ENCODE measurements at places on chromosomes 4 and X. TPM values are rescaled to one million over a fixed set of nuclear protein-coding genes. Genes with fewer than 3 reads are reported as not detected.

DNA sequence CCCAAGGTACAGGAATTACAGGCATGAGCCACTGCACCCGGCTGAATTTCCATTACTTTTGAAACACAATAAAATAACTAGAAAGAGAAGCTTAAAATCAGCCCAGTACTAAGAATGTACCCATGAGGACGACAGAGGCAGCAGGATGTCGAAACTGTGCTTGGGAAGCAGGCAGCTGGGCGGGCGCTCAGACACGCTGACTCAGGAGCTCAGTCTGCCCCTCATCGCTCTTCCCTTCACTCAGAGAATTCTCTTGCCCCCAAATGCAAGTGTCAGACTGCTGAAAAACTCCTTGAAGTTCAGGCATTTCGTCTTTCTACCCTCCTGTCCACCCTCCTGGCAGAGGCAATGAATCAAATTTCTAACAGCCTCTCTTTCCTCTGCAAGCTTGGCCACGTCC, 41.0 kb upstream of the CDKN2AIP start:
- DNase-seq: no peak

DNA sequence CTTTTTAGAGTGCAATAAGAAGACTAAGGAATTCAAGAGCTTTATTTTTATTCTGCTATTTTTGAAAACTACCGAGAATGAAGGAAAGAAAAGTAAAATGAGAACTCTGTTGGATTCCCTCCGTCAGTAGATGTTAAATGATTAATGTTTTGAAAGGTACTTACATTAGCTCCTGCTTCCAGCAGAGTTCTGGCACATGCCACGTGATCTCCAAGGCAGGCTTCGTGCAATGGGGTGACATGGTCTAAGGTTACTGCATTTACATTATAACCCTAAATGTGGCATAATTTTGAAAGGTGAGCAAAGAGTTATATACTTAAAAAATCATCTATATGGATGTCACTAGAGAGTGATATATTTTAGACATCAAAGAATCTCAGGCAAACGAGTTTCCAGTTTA, 26.8 kb upstream of the SPATA4 start:
- no peak for DNase-seq

DNA sequence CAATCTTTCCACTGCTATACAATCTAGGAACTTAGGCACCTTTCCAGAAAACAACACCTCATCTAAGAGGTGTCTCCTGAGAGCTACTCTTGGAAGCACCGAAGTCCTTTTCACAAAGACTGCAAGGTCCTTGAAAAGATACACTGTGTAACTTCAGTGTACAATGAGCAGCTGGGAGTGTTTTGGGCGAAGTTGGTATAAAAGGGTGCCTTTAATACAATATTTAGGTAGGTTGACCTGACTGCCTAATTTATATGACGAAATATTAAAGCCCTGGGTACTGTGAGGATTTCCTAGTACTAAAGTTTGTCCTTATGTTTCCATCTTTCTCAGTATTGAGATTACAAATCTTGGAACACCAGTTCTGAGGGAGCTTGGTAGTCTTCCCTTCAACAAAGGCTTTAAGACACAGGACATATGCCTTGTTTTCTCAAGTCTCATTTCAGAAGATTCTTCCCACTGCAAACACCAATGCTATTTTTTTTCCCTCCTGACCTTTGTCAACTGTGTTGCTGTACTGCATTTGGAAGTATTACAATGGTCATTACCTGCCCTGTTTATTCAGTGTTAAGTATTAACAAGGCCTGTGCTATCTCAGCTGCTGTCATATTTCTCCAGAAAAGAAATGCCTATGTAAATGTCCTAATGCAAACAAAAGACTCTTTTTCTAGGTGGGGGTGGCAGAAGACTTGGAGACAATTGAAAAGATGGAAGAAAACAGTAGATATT, 134.2 kb downstream of the MAML3 start:
- no peak for DNase-seq

Gene EVC2
- polyA plus RNA-seq: 9.1 TPM

Data from right renal pelvis (tissue), 4 donors.